ENCODE measurements at places on chromosomes 4 and X. TPM values are rescaled to one million over a fixed set of nuclear protein-coding genes. Genes with fewer than 3 reads are reported as not detected.
A peak's percentile ranks its signal among the peaks of the same experiment; 100 is the strongest.

NPFFR2 gene
- total RNA-seq = not detected

BTK gene
- total RNA-seq = not detected

GRCh38 chrX:39261446-39262147, 460.3 kb downstream of the MID1IP1 start:
- peak; percentile 19 for DNase-seq
- H3K27me3 ChIP-seq = no peaks in the 10 kb centered on the region
- no peaks in the 10 kb centered on the region for H3K4me1 ChIP-seq

DNA sequence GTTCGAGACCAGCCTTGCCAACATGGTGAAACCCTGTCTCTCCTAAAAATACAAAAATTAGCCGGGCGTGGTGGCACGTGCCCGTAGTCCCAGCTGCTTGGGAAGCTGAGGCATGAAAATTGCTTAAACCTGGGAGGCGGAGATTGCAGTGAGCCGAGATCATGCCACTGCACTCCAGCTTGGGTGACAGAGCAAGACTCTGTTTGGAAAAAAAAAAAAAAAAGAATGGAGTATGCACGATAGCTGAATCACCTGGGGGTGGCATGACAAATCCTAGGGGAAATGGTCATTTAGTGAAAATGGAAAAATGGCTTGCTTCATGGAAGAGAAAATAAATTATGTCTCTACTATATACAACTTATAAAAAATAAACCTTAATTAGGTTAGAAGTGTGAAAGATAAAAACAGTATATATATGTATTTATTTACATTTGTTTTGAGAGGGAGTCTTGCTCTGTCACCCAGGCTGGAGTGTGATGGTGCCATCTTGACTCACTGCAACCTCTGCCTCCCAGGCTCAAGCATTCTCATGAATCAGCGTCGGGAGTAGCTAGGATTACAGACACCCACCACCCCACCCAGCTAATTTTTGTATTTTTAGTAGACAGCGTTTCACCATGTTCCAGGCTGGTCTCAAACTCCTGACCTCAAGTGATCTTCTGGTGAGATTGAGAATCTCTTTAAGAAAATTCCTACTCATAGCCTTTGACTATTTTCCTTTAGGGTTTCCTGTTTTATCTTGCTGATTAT, 19.3 kb upstream of the ING2 start:
- no peak overlapping the region for H3K27ac ChIP-seq
- DNase-seq = no peak
- H3K4me1 ChIP-seq = no peaks in the 10 kb centered on the region
- H3K27me3 ChIP-seq = no peaks in the 10 kb centered on the region

- DNase-seq = no peak
- no peak overlapping the region for H3K27ac ChIP-seq
- H3K4me1 ChIP-seq = no peaks in the 10 kb centered on the region
- H3K4me3 ChIP-seq = no peak overlapping the region
- no peaks in the 10 kb centered on the region for H3K27me3 ChIP-seq
- H3K36me3 ChIP-seq = no peaks in the 10 kb centered on the region
Observed at GRCh38 chrX:68440940-68441339, 7.6 kb upstream of the OPHN1 start.

DNA sequence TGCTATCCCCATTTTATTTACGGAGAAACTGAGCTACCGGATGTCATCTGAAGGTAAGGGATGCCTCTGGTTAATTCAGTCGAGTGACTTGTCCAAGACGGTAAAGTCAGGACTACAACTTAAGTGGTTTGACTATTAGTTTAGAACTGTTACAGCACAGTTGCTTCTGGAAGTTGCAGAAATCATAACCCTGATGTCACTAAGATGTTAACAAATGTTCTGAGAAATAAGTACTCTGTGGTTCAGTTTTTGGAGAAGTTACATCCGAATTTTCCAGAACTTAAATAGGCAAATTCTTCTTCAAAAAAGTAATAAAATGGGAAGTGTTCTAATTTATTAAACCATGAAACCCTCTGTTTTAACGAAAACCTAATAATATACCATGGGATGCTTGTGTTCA, 3.1 kb downstream of the PPA2 start:
- H3K4me3 ChIP-seq = no peak overlapping the region
- H3K27ac ChIP-seq = no peak overlapping the region
- H3K36me3 ChIP-seq = peaks cover 2% of the 10 kb centered on the region
- no peaks in the 10 kb centered on the region for H3K27me3 ChIP-seq
- H3K4me1 ChIP-seq = peaks cover 9% of the 10 kb centered on the region

GRCh38 chrX:20547611-20548051, 280.9 kb upstream of the RPS6KA3 start:
- no peaks in the 10 kb centered on the region for H3K36me3 ChIP-seq
- H3K27me3 ChIP-seq = no peaks in the 10 kb centered on the region
- no peak overlapping the region for H3K4me3 ChIP-seq
- H3K4me1 ChIP-seq = no peaks in the 10 kb centered on the region

KLKB1 gene
- not detected for total RNA-seq

GRCh38 chr4:45120163-45120562, 393.8 kb upstream of the GNPDA2 start:
- no peaks in the 10 kb centered on the region for H3K27me3 ChIP-seq
- no peak overlapping the region for H3K4me3 ChIP-seq
- H3K36me3 ChIP-seq = no peaks in the 10 kb centered on the region
- no peak overlapping the region for H3K27ac ChIP-seq
- DNase-seq = no peak

GRCh38 chrX:150086371-150086770, 148.1 kb upstream of the EOLA2 start:
- H3K27me3 ChIP-seq = no peaks in the 10 kb centered on the region
- DNase-seq = no peak
- H3K27ac ChIP-seq = no peak overlapping the region
- no peaks in the 10 kb centered on the region for H3K36me3 ChIP-seq
- no peak overlapping the region for H3K4me3 ChIP-seq

CXCL10 gene
- total RNA-seq = not detected

DNA sequence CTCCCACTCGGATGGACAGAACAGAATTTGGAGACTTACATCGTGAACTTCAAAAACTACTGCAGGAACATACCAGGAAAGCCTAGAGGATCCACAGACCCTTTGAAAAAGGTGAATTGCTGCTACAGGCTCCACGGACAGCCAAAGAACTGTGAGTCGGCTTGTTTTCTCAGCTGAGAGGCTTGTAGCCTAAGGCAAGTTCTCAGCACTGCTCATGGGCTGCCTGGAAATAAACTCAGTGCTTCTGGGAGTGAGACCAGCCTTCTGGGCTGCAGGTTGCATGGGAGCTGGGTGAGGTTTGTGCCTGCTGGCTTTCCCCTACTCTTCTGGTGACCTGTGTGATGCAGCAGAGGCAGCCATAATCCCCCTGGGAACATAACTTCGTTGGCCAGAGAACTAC, 1397.6 kb downstream of the FAM133A start:
- no peaks in the 10 kb centered on the region for H3K36me3 ChIP-seq
- H3K4me3 ChIP-seq = no peak overlapping the region
- no peak for DNase-seq

DNA sequence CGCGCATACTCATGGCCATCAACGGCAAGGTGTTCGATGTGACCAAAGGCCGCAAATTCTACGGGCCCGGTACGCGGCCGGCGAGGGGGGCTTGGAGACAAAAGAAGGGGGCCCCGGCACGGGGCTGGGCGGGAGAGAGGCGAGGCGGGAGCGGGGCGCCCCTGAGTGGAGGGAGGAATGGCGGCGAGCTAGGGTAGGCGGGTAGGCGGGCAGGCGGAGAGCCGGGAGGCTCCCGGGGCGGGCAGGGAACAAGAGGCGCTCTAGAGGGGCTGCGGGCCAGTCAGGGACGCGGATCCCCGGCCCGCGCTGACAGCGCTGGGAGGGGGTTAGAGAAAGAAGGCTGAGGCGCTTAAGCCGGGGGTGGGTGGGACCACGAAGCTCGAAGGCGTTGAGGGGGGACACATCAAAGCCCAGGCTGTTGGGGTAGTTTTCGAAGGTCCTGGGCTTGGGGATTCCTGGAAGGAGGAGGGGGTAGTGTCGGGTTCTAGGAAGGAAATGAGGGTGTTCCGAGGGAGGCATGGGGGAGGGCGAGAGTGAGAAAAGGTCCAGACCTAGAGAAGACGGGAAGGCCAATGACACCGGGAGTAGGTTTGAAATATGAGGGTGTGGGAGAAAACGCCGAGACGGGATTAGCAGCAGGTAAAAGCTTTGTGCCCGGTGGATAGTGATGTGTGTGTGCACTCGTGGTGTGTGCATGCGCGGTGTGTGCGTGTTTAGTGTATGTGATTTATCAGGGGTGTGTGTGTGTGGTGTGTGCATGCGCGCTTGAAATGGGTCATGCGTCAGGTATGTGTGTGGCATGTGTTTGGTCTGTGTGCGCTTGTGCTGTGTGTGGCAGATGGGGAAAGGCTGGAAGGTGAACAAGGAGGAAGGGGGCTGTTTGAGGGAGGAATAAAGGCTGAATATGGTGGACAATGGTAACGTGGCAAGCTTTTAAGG, 807 bp downstream of the PGRMC1 start:
- peak overlapping the region; percentile 80 for H3K27ac ChIP-seq
- DNase-seq = peak; percentile 42
- no peaks in the 10 kb centered on the region for H3K36me3 ChIP-seq

DNA sequence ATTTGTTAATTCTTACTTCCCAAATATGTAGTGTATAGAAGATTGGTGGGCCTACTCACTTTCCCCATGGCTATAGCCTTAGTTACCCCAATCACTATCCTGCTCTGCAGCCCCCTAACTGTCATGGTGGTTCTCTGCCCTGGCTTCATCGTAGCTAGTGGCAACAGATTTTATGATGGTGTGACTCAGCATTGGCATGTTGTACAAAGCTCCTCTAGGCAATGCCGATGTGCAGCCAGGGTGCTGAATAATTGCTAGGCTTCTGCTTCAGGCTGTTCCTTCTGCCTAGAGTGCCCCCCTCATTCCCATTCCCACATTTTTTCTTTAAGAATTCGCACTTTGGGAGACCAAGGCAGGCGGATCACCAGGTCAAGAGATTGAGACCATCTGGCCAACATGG, 35.2 kb downstream of the AFF2 start:
- no peaks in the 10 kb centered on the region for H3K36me3 ChIP-seq
- H3K27me3 ChIP-seq = no peaks in the 10 kb centered on the region
- H3K27ac ChIP-seq = no peak overlapping the region
- H3K4me1 ChIP-seq = peaks cover 6% of the 10 kb centered on the region
- H3K4me3 ChIP-seq = no peak overlapping the region

HEPH gene
- 27.9 TPM for total RNA-seq

DNA sequence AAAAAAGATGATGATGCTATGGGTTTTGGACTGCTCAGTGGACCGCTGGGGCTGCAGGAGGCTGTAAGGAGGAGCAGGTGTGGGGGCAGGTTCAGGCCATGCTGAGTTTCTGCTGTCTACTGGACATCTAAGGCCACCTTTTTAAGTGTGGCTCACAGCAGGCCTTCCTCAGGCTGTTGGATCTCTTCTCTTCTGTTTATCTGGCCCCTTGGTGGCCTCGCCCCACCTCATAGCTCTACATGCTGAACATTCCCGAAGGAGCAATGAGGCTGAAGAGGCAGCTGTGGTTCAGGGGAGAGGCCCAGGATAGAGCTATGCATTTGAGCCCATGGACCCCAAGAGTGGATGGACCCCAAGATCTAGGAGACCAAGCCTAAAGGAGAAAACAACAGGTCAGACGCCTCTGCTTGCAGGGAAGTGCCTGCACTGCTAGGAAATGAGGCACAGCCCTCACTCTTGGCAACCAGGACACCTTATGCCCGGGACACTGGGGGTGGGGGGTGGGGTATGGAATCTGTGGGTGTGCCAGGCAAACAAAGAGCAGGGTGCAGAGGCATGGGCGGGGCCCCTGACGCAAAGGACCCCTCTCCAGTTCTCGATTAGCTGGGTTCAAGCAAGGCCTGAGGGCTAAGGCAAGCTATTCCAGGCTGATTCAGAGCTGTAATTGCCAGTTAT, 168.9 kb downstream of the BCOR start:
- H3K36me3 ChIP-seq = no peaks in the 10 kb centered on the region
- peak overlapping the region; percentile 79 for H3K27ac ChIP-seq
- no peaks in the 10 kb centered on the region for H3K27me3 ChIP-seq

CPLX1 gene
- 20.9 TPM for total RNA-seq

RPS6KA3 gene
- total RNA-seq = 93.2 TPM

UCHL1 gene
- 198 TPM for total RNA-seq

DNA sequence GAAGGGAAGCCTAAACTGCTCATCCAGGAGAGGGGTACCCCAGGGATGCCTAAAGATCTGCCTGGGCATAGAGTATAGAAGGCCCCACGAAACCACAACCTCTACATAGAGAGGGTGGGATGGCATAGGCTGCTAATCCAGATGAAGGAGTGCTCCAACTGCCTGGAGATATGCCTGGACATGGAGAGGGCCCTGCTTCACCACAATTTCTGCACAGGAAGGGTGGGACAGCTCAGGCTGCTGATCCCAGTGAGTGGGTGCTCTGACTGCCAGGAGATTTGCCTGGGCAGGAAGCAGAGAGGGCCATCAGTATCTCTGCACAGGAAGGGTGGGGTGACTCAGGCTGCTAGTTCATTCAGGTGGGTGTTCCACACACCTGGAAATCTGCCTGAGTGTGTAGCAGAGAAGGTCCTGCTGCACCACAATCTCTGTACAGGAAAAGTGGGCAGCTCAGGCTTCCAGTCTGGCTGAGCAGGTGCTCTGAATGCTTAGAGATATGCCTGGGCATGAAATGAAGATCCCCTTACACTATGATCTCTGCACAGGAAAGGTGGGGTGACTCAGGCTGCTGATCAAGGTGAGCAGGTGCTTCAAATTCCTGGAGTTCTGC, 61.1 kb downstream of the ZNF518B start:
- no peak overlapping the region for H3K4me3 ChIP-seq
- H3K36me3 ChIP-seq = no peaks in the 10 kb centered on the region
- no peaks in the 10 kb centered on the region for H3K4me1 ChIP-seq

GRCh38 chrX:40531056-40531826, 49.5 kb upstream of the ATP6AP2 start:
- peaks cover 9% of the 10 kb centered on the region for H3K4me1 ChIP-seq
- no peaks in the 10 kb centered on the region for H3K36me3 ChIP-seq
- H3K4me3 ChIP-seq = no peak overlapping the region
- DNase-seq = peak; percentile 11

PCDH10 gene
- total RNA-seq = not detected

DNA sequence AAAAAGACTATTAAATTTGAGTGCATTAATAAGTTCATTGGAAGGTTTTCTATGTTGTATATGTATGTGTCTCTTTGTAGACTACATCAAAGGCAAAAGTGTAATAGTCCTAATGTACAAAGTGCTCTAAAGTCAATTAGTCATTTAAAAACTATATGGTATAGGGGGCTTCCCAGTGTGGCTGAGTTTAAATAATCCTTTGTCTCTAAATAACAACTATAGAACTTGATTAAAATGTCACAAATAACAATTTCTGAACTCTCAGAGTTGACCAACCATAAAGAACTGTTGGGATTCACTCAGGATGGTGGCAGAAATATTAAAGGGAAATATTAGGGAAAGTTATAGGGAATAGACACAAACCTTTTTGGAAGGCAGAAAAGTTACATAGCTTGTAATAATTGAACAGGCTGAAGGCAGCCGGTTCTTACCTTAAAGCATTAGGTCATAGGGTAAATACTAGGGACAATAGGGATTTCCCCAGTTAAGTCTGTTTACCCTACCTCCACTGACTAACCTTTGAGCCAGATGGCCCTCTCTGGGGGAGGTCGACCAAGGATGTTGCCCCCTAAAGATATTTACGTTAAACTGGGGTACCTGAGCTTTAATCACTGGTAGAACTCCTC, 1054.2 kb downstream of the ARAP2 start:
- no peaks in the 10 kb centered on the region for H3K27me3 ChIP-seq
- no peak overlapping the region for H3K4me3 ChIP-seq
- H3K36me3 ChIP-seq = no peaks in the 10 kb centered on the region
- no peak overlapping the region for H3K27ac ChIP-seq

GRCh38 chrX:22135171-22135711, 103.1 kb downstream of the PHEX start:
- peak overlapping the region; percentile 77 for H3K27ac ChIP-seq
- no peaks in the 10 kb centered on the region for H3K27me3 ChIP-seq
- H3K4me3 ChIP-seq = no peak overlapping the region
- H3K4me1 ChIP-seq = peaks cover 18% of the 10 kb centered on the region
- H3K36me3 ChIP-seq = no peaks in the 10 kb centered on the region
- DNase-seq = no peak
